Activated CD4-positive, alpha-beta T cell treated with anti-CD3 and anti-CD28 coated beads, Interleukin-2, amount 50 U/mL, for 4 hours (primary cell): ENCODE measurements at places on chromosomes 7 and 10.

DNA sequence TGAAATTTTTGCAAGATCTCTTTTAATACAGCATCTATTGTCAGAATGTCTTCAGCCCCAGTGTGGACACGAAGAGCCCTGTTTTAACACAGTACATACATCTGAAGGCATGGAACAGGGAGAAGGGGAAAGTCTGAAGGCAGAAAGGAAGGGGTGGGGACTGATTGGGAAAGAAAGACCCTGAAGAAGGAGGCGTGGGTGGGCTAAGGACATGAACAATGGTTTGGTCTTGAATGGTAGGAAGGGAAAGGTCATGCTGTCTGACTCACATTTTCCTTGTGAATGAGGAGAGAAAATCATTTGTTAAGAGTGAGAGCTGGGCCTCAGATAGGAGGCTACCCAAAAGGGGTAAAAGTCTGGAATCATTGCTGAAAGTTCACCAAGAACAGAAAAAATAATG lies 297.1 kb downstream of the GALNT17 start:
- no peak for DNase-seq

- DNase-seq, result no peak
These were observed 5.7 kb upstream of the TNRC18 start for GRCh38 chr7:5429253-5429856.

- no peak for DNase-seq
These were observed 25.2 kb upstream of the ASL start for GRCh38 chr7:66050337-66050957.

- DNase-seq, result no peak
These were observed 31.3 kb downstream of the PIP4K2A start for GRCh38 chr10:22683140-22683389.

GRCh38 chr7:4129481-4130122 lies 552.5 kb upstream of the FOXK1 start:
- DNase-seq, result no peak

DNA sequence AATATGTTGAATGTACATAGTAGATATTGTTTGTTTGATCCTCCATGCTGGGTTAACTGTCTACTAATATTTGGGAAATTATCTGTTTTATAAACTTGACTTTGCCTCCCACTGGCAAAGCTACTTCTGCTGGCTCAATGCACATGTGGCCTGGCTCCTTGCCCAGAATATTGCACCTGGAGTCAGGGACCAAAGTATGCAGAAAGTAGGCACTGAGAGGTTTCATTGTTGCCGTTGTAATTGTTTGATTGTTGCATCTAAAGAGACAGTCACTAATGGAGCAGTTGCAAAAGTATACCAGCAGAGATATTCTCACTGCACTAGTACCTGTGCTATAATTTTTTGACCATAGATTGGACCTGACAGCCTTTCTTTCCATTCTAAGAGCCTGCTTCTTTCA lies 137.8 kb upstream of the CNTNAP2 start:
- no peak for DNase-seq

- no peak for DNase-seq
These were observed 193.3 kb downstream of the RAMP3 start for GRCh38 chr7:45350896-45351295.

DNA sequence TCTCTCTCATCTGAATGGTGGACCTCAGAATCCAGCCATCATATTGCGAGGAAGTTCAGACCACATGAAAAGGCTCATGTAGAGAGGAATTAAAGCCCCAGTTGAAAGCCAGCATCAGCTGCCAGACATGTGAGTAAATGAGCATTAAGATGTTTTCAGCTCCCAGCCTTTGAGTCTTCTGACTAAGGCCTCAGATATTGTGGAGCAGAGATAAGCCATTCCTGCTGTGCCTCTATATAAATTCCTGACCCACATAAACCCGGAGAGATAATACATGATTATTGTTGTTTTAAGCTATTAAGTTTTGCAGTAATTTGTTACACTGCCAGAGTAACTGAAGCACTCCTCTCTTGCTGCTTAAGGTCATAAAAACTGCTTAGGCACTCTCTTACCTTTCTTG lies 14.6 kb downstream of the FAM149B1 start:
- DNase-seq, result no peak

DNA sequence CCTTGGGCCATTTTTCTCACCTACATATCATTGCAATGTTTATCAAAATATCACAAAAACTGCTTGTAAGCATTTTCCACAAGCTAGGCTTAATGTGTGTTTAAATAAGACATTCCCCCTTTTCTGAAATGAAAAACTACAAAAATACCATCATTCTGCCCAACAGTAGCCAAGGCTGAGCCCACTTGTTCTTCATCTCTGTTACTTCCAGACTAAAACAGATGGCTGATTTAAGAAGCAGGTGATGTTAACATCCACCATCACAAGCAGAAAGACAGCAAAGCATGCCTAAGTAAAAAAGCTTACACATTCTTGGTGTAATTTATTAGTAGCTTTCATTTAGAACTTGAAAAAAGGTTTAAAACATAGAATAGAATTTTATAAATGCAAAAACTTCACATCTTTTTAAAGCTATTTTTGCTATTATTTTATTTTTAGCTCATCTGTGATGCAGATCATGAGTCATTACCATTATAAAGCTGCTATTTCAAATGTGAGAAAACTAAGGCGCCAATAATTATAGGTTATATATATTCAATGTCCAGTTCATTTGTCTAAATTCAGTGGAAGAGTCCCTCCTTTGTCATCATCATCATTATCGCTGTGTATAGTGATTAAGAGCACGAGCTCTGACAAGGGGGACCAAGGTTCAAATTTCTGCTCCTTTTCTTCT lies 109.4 kb downstream of the RELN start:
- no peak for DNase-seq

DNA sequence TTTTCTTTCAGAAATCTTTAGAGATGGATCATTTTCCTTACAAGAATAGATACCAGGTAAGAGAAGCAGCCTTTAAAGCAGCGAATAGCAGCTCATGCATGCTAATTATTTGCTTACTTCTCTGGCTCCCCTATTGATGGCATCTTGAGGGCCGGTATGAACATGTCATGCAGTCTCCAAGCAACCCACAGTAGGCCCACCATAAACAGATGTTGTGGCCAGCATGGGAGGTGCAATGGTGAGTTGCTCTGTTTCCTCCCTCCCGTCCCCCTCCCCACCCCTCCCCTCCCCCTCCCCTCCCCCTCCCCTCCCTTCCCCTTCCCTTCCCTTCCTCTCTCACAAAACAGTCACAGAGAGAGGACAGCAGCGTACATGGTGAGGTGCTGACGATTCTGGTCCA lies 9.7 kb upstream of the ZNF273 start:
- no peak for DNase-seq

- DNase-seq, result no peak
These were observed 370.6 kb upstream of the IGFBP3 start for GRCh38 chr7:46291601-46292150.

DNA sequence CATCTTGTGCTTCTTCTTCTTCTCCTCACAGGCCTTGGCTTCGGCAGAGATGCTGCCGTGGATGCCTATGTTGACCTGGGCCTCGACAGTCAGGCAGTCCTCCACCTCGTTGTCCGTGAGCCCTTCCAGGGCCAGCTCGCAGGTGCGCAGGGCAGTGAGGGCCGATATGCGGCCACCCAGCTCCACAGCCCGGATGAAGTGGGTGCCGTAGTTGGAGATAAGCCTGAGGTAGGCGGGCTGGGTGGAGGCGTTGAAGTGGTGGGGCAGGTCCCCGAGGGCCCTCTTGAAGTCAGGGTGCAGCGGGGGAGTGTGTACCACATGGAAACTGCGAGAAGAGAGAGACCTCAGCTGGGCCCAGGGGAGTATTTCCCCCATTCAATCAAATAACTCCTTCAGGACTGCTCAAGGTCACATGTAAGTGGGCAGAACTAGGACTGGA lies 3.7 kb downstream of the PRF1 start:
- no peak for DNase-seq

DNA sequence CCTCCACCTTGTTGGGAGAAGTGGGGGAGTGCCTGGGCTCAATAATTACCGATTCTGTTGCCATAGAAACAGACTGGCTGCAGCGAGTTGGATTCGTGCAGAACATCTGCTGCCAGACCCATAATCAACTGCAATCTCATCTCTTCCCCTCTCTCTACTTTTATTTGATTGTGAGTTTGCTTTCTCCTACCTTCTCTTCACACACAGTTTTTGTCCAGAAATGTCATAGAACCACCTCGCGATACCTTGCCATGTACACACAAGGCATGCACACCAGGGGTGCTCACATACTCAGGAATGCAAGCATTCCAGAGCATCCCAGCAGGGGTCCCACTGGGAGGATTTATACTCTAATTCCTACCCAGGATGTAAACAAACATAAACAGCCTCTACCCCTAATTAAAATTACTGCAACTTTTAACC lies 262.2 kb upstream of the AOAH start:
- DNase-seq, result no peak

DNA sequence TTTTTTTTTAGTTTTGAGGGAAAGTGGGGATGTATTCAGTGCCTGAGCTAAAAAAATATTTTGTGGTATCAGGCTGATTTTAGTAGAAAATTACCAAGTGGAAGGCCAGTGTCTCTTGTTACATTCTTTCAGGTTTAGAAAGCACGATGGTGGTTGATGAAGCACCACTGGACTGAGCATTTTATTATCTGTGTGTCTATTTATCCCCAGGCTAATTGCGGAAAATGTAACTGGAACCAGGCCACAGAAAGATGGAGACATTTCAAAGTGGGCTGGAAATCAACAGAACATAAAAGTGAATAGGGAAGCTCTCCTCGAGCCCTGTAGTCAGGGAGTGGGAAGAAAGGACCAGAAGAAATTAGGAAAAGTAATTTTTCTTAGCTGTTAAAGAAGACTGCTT lies 261.0 kb downstream of the STK31 start:
- no peak for DNase-seq

- no peak for DNase-seq
These were observed 33.1 kb upstream of the MKLN1 start for GRCh38 chr7:131294553-131294952.

DNA sequence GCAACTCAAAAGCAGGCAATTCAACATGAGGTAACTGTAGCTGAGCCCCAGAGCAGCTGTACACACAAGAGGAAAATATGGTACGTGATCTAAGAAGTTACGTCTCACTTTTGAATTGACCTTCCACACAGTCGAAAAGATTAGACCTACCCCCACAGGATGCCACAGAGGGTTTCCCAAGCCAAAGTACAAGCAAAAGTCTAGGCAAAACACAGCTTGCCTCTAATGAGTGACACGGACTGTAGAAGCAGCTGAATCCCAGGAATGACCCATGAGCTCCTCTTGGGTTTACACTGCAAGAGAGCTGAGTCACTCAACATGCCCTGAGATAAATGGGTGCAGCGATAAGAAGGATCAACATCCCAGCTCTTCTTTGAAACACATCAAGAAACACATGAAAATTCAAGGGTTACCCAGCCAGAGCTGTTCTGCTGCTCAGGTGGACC lies 9.8 kb downstream of the CREB3L2 start:
- DNase-seq, result no peak

DNA sequence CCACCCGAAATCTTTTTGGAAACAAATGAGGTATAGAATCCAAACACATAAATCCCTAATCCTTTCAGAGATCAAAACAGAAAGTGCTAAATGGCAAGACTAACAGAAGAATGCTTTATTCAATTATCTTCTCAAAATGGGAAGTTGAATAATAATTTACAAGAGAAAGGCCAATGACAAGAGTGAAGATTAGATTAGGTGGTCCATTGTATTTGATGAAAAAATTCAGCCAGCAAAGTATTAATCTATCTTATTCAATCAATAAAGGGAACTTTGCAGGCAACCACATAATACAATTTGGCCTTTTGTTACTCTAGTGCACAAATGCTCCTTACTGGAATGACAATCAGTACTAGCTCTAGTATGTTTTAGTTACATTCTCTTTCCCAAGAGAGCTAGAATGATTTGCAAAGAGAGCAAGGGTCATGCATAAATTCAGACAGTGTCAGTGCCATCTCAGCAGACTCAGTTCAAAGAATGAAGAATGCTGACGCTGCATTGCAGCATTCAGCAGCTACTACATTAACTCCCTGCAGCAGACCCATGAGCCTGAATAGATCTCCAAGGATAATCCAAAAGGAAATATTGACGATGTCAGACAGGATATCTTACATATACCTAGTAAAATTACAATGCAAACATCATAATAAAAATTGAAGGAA lies 131.8 kb downstream of the ANK3 start:
- DNase-seq, result no peak

GRCh38 chr10:95399183-95399582 lies 108.4 kb upstream of the PDLIM1 start:
- DNase-seq, result no peak

GRCh38 chr7:132242192-132242812 lies 334.0 kb downstream of the PLXNA4 start:
- no peak for DNase-seq

DNA sequence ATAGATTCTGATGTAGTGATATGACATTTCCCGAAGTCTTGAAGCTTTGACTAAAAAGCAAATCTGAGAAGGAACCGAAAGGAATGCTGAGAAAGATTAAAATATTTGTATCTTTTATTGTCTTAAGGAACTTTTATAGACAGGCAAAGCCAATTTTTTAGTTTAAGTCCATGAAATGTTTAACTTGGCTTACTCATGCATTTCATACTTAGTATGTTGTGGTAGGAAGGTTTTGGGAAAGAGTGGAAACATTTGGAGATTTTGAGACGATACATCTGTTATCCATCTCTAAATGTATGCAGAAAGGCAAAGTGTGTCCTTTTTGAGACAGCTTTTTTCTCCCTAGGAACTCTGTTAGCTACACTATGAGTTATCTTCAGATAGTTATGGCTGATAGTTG lies 10.1 kb downstream of the TBC1D12 start:
- no peak for DNase-seq

DNA sequence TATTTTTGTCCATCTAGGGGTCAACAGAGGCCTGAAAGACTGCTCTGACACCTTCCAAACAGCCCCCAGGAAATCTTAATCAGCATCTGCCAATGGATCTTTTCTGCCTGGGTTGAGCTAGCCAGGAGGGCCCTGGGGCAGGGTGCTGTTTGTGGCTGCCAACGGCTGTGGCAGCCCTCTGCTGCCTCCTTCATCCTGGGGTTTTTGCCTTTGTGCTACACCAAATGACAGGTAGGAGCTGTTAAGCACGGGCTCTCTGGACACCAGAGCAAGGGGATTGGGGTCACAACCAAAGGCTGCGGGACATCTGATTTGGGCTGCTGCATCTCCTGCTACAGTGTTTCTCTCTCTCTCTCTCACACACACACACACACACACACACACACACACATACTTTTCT lies 2.0 kb upstream of the KIAA1217 start:
- DNase-seq, result no peak

DNA sequence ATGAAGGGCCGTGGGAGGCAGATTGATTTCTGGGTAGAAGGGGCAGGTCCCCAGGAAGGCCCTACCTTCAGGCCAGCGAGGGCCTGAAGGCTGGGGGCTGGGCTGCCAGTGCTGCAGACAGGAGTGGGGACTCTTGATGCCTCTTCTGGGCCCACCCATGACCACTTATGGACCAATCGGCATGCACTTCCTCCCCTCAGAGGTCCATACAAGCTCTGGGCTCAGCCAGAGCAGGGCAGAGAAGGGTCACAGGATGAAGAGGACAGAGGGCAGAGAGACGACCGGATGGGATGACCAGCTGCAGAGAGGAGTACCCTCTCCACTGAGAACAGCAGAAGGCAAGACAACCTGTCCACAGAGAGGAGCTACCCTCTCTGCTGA lies 120.1 kb downstream of the DYNC2I1 start:
- no peak for DNase-seq

- no peak for DNase-seq
These were observed 1.1 kb upstream of the GPRIN2 start for GRCh38 chr10:46557319-46558121.
